ENCODE measurements at places on chromosomes 6 and 20. TPM values are rescaled to one million over a fixed set of nuclear protein-coding genes. Genes with fewer than 3 reads are reported as not detected.

DNA sequence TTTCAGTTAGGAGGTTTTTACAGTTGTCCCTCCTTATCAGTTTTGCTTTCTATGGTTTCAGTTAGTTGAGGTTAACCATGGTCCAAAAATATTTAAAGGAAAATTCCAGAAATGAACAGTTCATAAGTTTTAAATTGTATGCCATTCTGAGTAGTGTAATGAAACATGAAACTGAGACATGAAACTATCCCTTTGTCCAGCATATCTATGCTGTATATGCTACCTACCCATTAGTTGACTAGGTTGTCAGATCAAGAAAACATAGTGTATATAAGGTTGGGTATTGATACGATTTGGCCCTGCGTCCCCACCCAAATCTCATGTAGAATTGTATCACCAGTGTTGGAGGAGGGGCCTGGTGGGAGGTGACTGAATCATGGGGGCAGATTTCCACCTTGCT, 39.1 kb downstream of the VGLL2 start:
- no peaks in the 10 kb centered on the region for H3K4me1 ChIP-seq
- no peak overlapping the region for H3K27ac ChIP-seq
- no peak overlapping the region for H3K4me3 ChIP-seq
- peaks cover 4% of the 10 kb centered on the region for H3K36me3 ChIP-seq
- no peak for DNase-seq

- DNase-seq = no peak
- peaks cover 67% of the 10 kb centered on the region for H3K27me3 ChIP-seq
- peak overlapping the region; percentile 56 for H3K4me3 ChIP-seq
- H3K27ac ChIP-seq = no peak overlapping the region
These were observed 516 bp upstream of the IRF4 start for GRCh38 chr6:390914-391558.

DNA sequence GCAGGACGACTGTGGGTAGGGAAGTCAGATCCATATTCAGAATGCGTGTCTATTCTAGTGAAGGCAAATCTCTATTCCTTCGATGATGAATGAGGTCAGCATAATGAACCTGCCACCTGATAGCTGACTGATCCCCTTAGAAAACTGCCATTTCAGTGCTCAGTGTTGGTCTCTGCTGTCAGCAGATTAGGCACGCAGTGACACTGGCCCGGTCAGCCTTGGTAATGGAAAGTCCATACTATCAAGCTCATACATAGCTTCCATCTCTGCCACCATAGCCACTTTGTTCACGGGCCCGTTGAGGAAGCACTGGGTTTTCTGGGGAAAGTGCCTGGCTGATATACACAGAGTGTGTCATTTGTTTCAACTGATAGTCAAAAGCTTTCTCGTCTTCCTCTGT, 54.0 kb downstream of the C6orf52 start:
- H3K36me3 ChIP-seq = no peaks in the 10 kb centered on the region
- no peaks in the 10 kb centered on the region for H3K4me1 ChIP-seq
- H3K27me3 ChIP-seq = no peaks in the 10 kb centered on the region
- H3K4me3 ChIP-seq = no peak overlapping the region
- no peak overlapping the region for H3K27ac ChIP-seq

The TENT5A gene
- total RNA-seq = 26.6 TPM

The SRSF12 gene
- total RNA-seq = not detected

The ASIP gene
- total RNA-seq = not detected
